ENCODE measurements at places on chromosomes 16 and 17.
A peak's percentile ranks its signal among the peaks of the same experiment; 100 is the strongest.

DNA sequence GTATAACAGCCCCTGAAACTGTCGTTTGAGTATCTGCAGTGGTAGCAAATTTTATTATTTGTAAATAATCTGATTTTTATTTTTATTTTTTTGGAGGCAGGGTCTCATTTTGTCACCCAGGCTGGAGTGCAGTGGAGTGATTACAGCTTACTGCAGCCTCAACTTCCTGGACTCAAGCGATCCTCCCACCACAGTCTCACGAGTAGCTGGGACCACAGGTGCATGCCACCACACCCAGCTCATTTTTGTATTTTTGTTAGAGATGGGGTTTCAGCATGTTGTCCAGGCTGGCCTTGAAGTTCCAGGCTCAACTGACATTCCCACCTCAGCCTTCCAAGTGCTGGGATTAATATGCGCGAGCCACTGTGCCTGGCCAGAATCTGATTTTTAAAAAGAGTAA lies 2.8 kb downstream of the NDEL1 start:
- no peak for DNase-seq

GRCh38 chr17:13508896-13509295 lies 92.8 kb downstream of the HS3ST3A1 start:
- DNase-seq: no peak

DNA sequence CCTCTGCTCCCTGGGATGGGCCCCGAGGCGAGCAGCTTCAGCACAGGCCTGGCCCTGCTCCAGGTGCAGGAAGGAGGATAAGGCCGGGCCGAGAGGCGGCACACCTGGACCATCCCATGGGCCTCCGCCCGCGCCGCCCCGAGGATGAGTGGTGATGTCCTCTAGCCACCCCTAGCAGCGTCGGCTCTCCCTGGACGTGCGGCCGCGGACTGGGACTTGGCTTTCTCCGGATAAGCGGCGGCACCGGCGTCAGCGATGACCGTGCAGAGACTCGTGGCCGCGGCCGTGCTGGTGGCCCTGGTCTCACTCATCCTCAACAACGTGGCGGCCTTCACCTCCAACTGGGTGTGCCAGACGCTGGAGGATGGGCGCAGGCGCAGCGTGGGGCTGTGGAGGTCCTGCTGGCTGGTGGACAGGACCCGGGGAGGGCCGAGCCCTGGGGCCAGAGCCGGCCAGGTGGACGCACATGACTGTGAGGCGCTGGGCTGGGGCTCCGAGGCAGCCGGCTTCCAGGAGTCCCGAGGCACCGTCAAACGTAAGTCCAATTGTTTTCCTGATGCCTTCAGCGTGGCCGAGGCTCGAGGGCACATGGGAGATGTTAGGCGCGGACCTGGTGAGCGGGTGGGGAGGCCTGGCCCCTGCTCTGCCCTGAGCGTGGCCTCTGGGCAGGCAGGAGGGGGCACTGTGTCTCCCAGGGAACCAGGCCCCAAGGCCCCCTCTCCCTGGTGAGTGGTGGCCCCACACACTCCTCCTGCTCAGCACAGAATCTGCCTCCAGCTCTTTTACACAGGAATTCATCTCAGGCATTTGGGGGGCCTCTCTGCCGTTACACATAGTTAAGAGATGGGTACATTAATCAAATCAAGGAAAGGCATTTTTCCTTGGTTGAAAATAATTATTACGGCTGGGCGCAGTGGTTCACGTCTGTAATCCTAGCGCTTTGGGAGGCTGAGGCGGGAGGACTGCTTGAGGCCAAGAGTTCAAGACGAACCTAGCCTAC lies 855 bp downstream of the TMEM204 start:
- DNase-seq: peak; percentile 43

DNA sequence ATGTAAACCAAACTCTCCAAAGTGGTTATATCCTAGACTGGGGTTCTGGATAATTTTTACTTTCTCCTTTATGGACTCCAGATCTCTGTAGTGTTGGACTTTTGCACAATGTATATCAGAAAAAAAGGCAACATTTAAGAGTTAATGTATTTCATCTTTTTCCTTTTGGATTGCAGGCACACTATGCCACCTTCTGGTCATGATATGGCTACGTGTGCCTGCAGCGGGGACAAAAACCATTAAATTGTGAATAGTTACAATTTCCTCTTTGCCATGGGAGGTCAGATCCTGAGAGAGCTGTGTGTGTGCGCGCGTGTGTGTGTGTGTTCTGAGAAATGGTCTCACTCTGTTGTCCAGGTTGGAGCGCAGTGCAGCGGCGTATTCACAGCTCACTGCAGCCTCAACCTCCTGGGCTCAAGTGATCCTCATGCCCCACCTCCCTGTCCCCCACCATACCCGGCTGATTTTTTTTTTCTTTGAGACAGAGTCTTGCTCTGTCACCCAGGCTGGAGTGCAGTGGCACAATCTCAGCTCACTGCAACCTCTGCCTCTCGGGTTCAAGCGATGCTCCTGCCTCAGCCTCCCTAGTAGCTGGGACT lies 4.3 kb upstream of the SGF29 start:
- no peak for DNase-seq

DNA sequence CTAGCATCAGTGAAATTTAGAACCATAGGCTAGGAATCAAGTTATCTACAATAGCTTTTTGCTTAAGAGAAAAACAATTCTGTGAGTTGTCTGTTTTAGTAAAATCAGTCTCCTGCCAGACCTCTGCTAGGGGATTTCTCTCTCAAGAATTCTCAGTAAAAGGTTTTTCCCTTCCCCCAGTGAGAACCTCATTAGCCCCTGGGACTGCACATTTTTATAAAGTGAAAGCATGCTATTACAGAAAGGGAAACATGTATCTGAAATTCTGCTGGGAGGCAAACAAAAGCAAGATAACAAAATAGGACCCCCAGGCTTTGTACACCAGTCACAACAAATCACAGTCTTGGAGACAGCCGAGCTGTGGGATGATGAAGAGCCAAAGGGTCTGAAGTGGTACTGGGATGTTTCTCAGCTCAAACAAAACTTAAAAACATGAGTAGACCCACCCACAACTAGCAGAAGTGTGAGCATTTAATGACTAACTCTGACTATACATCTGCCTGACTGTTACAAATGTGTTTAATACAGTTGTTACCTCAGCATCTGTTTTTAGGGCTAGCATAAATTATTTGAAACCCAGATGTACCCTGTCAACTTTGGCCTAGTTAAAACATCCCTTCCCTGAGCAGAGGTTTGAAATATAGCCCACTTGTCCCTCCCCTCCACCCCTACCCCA lies 20.0 kb upstream of the GLG1 start:
- DNase-seq: no peak

- DNase-seq: no peak
Measured at GRCh38 chr16:57392694-57393093, 11.9 kb upstream of the CCL17 start.

DNA sequence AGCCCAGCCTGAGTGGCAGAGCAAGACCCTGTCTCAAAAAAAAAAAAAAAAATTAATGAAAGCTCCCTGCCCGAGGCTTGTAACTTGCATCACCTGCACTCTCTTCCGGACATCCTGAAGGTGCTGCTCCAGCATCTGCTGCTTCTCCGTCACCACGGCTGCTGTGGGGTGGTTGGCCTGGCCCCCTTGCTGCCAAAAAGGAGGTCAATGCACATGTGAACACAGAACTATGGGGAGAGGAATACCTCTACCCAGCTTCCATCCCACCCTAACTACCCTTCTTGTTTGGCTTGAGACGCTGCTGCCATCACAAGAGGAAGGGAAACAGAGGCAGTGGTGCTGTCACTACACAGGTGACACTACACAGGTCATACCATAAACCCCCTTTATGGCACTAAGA lies 49.0 kb downstream of the STAT3 start:
- DNase-seq: no peak
